Stimulated activated CD4-positive, alpha-beta T cell treated with anti-CD3 and anti-CD28 coated beads, TNF-alpha, amount 100 ng/mL, for 4 hours (primary cell): ENCODE measurements at places on chromosomes 11 and 22.

DNA sequence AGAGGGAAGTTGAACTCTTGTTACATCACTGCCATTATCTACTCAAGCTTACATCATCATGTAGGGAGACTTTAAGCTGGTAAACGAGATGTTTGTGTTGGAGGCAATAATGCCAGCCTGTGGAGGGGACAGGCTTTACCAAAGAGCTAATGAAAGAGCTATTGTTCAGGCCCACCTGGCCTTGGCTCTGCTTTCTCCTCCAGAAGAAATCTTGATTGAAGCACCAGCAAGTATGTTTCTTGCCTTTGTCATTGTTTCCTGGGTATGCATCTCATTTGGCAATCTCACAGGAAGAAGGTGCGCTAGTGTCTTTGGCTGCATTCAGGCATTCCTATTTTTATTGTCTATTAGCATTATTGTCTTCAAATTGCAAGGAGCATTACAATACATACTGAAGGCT is 16.7 kb upstream of the CARD18 start:
- DNase-seq: no peak

DNA sequence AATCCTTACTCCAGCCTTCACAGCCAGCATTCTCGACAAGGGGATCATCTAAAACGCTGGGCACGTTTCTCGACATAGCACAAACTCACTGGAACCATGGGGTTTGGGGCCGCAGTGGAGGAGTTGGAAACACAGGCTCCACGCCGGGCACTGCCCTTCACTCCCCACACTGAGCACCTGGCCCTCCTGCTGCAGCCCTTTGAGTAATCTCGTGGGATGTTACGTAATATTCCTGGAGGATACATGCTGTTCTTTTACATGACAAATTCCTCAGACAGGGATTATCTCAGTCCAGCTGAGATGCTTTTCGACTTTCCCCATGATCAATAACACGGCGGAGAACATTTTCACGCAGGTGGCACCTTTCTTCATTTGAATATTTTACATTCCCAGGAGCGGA is 408.0 kb downstream of the SHANK2 start:
- DNase-seq: no peak

- no peak for DNase-seq
Measured at GRCh38 chr11:112925516-112926310, 35.5 kb upstream of the NCAM1 start.

- DNase-seq: no peak
Measured at GRCh38 chr11:133601641-133602040, 69.3 kb upstream of the OPCML start.

GRCh38 chr11:67317888-67318555 is 14.7 kb downstream of the SSH3 start:
- no peak for DNase-seq

- DNase-seq: no peak
Measured at GRCh38 chr11:80186692-80187091, 745.9 kb upstream of the TENM4 start.

GRCh38 chr22:47121791-47122190 is 359.3 kb downstream of the TBC1D22A start:
- DNase-seq: no peak

- no peak for DNase-seq
Measured at GRCh38 chr11:6636480-6636879, 17.3 kb upstream of the TPP1 start.

- DNase-seq: no peak
Measured at GRCh38 chr11:100863080-100863581, 176.0 kb downstream of the ARHGAP42 start.

DNA sequence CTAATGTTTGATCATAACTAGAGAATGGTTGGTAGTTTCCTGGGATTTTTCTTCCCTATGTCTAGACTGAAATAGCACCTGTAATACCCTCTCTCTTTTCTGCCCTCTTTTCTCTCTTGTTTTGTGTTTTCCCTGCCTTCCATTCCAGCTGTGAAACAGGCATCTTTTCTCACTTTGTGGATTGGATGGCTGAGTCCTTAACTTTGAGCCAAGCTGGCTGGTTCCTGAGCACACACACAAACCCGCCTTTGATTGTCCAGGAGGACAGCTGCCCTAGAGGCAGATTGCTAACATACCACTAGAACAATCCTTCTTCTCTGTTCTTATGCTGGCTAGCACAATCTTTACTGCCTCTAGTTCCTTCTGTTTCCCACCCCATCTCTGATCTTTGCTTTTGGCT is 17.7 kb downstream of the CTNND1 start:
- no peak for DNase-seq

DNA sequence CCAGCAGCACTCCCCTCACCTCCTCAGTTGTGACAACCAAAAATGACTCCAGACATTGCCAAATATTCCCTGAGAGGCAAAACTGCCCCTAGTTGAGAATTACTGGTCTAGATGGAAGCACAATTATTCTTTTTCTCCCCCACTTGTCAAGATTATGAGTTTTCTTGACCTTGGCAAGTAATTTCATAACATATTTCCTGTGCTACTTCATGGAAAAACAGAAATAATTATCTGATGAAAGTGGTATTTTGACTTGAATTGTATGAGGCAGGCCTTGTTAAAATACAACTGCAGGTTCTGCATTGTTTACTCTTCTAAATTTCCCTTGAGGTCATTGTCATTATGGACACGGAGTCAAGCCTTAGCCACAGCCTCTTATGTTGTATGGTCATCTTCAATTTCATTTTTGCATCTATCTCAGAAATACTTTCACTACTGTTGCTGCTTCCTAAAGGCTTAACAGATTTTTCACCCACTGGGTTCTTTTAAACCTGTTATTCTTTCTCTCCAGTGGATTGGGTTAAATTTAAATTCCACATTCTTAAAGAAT is 32.2 kb upstream of the LDLRAD3 start:
- DNase-seq: no peak

DNA sequence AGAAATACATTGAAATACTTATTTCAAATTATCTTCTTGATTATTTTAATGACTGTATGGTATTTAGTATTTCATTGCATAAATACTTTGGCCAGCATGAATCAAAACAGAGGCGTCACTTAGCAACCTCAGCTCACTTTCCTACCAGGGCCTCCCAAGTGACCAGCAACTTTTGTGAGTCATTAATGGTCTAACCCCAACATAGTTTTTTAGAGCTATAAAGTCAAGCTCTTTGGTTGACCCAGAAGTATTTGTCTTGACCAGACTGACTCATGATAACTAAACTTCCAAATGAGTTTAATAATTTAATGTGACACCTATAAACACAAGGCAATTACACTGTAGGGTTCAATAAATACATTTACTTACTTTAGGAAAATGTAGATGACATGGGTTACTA is 27.9 kb upstream of the RBMXL2 start:
- DNase-seq: no peak

GRCh38 chr11:4539603-4540219 is 5.3 kb upstream of the OR52M1 start:
- peak; percentile 12 for DNase-seq

DNA sequence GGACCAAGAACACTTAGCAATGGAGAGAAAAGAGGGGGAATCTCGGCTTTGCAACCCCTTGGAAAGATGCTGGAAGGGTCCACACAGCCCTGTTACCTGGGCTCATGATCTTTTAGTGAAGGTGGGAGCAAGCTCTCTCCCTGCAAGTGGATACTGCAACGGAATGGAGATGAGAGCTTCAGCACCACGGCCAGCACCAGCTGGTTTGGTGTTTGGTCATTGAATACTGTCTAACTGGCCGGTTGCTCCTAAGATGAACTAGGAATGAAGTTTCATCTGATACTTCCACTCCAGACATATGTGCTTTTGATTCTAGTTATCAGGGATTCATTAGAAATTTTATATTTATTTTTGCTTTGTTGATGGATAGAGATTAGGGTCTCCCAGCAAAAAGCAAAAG is 16.3 kb downstream of the HTR3A start:
- DNase-seq: no peak

- DNase-seq: no peak
Measured at GRCh38 chr11:106077609-106078455, at the start of gene AASDHPPT. Gene AASDHPPT, plus strand, starts transcription at chr11:106077662. Its CDS starts 49 bp downstream, at chr11:106077711.

DNA sequence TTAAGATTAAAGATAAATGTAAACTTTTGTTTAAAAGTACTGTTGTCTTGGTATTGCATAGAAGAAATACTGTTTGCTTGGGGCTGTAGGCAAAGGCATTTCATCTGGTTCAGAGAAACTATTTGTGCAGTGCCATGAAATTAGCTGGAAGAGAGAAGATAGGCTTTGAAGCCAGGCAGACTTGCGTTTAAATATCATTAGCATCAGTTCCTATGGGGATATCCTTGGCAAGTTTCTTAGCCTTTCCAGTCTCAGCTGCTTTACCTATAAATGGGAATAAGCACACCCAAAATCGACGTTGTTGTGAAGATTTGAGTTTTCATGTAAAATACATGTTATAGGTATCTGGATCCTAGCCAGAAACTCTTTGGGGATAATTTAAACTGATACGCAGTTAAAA is 133.9 kb downstream of the FBXO7 start:
- no peak for DNase-seq

DNA sequence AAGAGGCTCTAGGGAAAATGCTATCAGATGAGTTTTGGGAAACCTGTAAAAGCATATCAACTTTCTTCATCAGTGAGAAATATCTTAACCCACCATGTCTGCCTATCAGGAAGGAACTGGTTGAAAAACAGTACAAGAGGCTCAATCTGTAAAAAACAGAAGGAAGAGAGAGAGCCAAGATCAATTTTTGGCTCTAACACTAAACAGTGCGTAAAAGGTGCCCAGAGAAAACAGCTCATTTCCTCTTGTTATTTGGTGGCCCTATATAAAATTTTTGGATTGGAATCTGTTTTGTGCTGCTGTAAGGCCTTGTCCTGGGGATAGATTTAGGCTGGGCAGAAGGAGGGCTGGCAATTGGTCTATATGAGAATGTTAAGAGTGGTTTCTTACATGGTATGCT is 12.1 kb downstream of the MS4A2 start:
- DNase-seq: no peak

GRCh38 chr11:118703563-118704106 is 24.2 kb upstream of the TREH start:
- no peak for DNase-seq

- DNase-seq: no peak
Measured at GRCh38 chr11:65516135-65516968, 8.5 kb upstream of the SCYL1 start.

- DNase-seq: no peak
Measured at GRCh38 chr11:130208241-130209127, 48.9 kb downstream of the ST14 start.

- DNase-seq: no peak
Measured at GRCh38 chr22:32776802-32777201, 24.7 kb upstream of the TIMP3 start.

- DNase-seq: no peak
Measured at GRCh38 chr11:134072844-134073243, 4.0 kb downstream of the JAM3 start.

DNA sequence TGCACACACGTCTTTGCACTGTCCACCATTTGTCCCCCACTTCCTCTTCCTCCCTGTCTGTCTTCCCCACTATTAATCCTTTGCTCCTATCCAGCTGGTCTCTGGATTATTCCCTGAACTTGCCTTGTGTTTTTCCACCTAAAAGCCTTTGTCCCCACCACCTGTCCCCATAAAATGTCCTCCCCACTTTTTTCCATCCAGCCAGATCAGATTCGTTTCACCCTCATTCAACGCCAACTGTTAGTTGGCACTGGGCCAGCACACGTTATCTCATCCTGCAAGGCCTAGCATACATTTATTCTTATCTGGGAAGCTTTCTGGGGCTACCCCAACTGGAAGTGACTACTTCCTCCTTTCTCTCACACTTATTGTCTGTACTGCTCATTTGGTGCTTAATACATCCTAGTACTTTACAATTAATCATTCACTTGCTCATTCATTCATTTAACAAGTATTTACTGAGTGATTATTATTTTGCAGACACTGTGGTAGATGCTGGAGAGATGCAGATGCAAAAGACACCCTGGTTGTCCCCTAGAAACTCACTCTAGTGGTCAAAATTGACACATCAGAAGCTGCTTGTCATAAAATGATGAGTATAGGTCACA is 96.2 kb downstream of the RASSF10 start:
- DNase-seq: no peak

GRCh38 chr11:46537537-46538295 is 56.1 kb downstream of the AMBRA1 start:
- peak; percentile 23 for DNase-seq

DNA sequence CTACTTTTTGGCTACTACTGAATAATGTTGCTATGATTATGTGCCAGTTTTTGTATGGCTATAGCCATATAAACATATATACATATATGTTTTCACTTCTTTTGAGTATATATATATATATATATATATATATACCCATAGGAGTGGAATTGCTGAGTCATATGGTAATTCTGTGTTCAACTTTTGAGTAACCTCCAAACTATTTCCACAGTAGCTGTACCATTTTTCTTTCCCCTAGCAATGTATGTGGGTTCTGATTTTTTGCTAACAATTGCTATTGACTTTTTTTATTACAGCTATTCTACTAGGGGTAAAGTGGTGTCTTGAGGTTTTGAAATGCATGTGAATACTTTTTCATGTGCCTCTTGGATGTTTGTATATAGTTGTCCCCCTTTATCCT is 30.4 kb downstream of the CBL start:
- DNase-seq: no peak

DNA sequence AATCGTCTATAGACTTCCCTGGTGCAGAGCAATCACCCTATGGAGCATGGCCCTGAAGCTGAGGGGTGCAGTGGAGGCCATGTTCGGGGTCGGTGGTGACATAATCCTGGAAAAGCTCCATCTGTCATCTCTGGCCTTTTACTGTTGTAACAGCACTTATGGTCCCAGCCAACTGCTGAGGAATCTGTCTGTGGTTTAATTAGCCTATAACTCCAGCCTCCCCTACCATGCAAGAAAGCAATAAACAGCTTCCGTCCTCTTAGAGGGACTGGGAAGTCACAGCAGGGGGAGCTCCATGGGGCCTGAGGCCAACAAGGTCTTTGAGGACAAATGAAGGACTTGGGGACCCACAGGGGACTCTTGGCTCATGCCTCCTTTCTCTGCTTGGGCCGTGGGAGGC is 159.1 kb upstream of the NECTIN1 start:
- DNase-seq: no peak

DNA sequence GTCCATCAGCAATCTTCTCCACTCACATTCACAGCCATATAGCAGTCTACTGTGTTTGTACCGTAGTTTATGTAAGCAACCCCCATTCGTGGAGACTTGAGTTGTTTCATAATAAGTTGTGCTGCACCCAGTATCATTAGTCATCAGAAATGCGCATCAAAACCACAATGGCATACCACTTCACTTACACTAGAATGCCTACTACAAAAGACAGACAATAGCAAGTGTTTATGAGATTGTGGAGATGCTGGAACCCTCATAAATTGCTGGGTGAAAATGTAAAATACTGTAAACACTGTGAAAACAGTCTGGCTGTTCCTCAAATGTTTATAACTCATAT is 133.3 kb downstream of the ATXN10 start:
- DNase-seq: no peak

GRCh38 chr11:94831529-94831928 is 63.4 kb downstream of the AMOTL1 start:
- no peak for DNase-seq

DNA sequence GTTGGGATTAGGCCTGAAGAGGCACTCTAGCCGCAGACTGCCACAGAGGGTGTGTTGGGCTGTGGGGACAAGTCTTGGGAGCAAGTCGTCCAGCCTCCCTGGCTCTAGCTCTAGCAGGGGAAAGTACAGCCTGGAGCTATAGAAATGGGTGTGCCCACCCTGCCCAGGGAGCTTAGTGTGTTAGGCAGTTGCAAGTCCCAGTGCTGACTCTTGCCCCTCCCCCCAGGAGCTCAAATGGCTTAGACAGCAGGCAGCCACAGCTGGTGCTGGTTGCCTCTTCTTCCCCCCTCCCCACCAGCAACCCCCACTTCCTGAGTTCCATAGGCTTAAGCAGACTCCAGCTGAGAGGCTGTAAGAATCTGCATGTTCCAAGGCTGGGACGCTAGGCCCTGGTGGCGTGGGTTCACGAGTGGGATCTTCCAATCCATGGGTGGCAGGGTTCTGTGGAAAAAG is 61.2 kb downstream of the GUCY1A2 start:
- no peak for DNase-seq
